ENCODE measurements at places on chromosomes 3 and 15. TPM values are rescaled to one million over a fixed set of nuclear protein-coding genes. Genes with fewer than 3 reads are reported as not detected.

DNA sequence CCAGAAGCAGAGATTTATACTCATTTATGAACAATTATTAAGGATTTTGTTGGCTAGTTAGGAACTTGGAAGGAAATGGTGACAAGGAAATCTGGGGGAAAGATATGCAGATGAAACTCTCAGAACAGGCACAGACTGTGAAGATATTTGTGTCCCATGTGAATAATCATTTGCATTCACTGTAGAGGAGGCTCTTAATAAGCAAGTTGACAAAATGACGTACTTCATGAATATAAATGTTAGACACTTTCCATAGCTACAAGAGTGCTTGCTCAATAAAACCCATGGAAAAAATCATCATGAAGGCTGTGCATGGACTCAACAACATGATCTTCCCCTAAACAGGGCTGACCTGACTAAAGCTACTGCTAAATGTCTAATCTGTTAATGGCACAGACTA lies 59.7 kb downstream of the MAP4 start:
- H3K4me1 ChIP-seq, result peaks cover 18% of the 10 kb centered on the region
- H3K27me3 ChIP-seq, result no peaks in the 10 kb centered on the region
- no peaks in the 10 kb centered on the region for H3K36me3 ChIP-seq
- DNase-seq, result no peak

The IQCF5 gene
- total RNA-seq, result not detected

The CCR1 gene
- 2.3 TPM for total RNA-seq

DNA sequence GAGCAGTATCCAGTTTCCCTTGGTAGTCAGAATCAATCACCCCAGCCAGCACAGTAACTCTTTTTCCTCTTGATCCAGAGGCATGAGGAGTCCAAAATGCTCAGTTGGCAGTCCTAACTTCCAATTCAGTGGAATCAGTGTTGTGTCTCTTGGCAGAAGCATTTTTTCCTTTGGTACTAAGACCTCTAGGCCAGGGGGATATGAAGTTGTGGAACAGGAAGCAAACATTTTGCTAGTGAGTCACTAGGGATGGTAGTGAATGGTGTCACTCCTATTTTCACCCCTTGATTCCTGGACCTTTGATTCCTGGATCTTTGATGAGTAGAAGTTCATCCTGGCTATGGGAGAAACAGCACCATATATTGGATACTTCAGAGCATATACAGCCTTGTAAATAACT lies 70.5 kb upstream of the ALDH1A3 start:
- no peaks in the 10 kb centered on the region for H3K36me3 ChIP-seq
- no peak for DNase-seq
- no peaks in the 10 kb centered on the region for H3K27me3 ChIP-seq
- no peaks in the 10 kb centered on the region for H3K4me1 ChIP-seq

DNA sequence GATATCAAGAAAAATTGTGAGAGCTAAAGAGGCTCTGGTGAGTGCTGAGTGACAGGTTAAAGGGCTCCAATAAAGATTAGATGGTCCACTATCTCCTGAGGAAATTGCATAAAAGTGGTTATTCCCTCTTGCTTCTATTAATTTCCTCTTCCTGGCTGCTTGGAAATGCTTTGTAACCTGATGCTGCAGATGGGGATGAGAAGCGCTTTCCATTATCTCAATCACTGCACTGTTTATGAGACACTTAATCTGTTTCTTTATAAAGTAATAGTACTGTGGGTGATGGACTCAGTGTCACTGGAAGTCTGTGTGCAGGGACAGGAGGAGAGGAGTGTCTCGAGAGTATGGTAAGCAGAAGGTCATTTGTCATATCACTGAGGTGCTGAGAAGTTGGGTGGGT lies 305.3 kb downstream of the EPHB1 start:
- H3K4me3 ChIP-seq, result no peak overlapping the region
- peaks cover 6% of the 10 kb centered on the region for H3K4me1 ChIP-seq
- no peaks in the 10 kb centered on the region for H3K27me3 ChIP-seq
- H3K27ac ChIP-seq, result no peak overlapping the region
- DNase-seq, result no peak
- no peaks in the 10 kb centered on the region for H3K36me3 ChIP-seq

The HPS3 gene
- 4.0 TPM for total RNA-seq

All from gastrocnemius medialis (tissue), 4 donors.